ENCODE measurements at places on chromosomes 1 and 21.

DNA sequence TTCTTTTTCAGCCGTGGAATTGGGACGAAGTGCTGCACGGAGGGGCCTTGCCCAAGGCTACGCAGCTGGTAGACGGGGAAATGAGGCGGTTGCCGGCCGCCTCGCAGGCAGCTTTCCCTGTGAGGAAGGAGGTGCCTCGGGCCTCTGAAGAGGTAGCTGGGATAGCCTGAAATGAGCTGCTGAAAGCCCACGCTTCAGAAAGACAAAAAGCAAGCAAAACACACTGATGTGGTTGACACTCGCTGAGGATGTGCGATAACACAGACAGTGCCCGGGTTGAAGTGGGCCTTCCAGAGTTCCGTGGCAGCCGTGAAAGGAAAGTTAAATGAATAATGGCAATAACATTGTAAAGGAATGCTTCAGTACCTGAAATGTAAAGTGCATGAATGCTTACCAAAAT, 47.2 kb downstream of the S1PR1 start:
- DNase-seq: peak; percentile 36

DNA sequence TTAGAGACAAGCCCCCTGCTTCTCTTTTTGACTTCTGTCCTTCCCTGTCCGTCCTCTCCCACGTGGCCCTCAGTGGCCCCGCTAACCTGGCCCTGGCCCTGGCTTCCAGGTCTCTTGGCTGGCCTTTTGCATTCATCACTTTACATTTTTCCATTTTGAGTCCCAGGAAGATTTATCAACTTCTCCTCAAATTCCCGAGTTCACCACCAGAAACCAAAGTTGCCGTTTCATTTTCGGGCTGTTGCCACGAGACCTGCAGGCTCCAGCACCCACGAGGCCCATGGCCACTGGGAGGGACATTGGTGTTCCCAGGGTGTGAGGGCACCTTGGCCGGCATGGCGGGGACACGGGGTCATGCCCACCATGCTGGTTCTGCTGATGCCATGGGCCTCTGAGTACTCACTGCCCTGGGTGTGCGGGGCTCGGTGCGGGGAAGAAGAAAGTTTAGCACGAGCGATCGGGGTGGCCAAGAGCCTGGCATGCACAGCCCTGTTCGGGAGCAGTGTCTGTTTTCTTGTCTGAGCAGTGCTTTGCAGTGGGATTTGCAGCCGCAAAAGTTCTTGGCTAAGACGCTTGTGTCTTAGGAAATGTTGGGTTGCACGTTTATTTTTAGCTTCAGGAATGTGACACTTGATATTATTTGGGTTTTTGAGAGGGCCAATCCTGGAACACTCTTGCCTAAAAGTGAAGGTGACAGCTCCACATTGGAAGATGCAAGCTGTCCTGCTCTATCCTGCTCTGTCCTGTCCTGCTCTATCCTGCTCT, 40.4 kb upstream of the ADARB1 start:
- DNase-seq: no peak

DNA sequence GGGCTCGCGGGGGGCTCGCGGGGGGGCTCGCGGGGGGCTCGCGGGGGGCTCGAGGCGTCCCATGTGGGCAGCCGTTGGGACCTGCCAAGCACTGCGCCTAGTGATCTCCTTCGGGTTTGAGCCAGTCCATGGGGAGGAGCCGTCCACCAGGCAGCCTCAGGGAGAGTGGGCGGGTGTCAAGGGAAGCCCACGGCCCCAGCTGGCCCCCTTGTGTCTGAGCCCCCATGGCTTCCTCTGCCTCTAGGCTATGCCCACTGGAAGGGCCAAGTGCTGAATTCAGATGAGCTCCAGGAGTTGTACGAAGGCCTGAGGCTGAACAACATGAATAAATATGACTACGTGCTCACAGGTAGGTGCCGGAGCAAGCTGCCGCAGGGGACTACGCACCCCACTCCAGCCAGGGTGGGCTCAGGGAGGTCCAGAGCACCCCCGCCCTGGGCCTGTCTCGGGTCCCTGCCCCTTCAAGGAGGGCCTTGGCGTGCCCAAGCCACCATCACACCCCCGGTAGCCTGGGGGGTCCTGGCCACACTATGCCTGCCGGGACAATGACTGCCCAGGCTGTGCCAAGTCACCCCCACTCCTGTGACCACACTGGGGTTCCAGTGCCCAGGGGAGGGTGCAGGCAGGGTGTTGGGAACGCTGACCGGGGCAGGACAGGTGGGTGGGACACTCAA, 22.6 kb downstream of the PDXK start:
- DNase-seq: no peak

- DNase-seq: no peak
These were observed 69.1 kb upstream of the POU3F1 start for GRCh38 chr1:38115682-38116202.

GRCh38 chr1:78645723-78646122, 3.9 kb upstream of the IFI44 start:
- no peak for DNase-seq

DNA sequence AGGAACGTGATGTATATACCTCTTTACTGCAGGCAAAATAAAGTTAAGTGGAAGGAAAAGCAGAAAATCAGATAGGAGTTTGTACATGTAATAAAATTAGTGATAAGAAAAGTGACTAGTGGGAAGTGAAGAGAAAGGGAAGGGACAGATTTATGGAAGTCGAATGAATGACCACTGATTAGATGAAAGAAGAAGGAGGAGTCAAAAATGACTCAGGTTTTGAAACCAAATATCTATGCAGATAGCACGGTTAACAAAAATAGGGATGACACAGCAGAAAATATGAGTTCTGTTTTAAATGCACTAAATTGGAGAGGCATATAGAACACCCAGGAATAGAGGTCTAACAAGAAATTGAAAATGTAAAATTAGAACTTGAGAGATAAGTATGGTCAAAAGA, 128.0 kb downstream of the HMCN1 start:
- DNase-seq: no peak

- DNase-seq: no peak
These were observed 60.9 kb downstream of the IL23R start for GRCh38 chr1:67227196-67227595.

GRCh38 chr21:44765231-44766013, 36.2 kb downstream of the UBE2G2 start:
- DNase-seq: peak; percentile 17

All from stimulated activated CD4-positive, alpha-beta T cell treated with anti-CD3 and anti-CD28 coated beads, Interleukin-2, amount 100 ng/mL, for 48 hours (primary cell).